ENCODE measurements at places on chromosomes 5 and 9.

- peak; percentile 75 for DNase-seq
These were observed 602 bp downstream of the CCNI2 start for GRCh38 chr5:132747616-132748440.

- DNase-seq, result no peak
These were observed 72.4 kb upstream of the CXCL14 start for GRCh38 chr5:135651156-135651555.

DNA sequence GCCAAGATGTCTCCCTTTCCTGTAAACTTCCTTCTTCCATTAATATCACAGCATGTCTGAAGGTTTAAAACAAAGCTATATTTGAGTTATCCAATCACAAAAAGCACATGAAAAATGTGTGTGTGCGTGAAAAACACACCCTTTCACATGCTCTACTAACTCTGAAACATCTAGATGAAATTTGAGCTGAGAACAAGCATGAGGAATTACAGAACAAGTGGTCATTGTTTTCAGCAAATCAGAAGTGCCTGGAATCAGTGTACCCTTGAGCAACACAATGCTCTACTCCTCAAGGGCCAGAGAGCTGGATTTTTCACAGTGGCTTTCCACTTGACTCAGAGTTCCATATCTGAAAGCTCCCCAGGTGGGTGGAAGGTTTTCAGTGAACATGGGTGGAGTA, 255.9 kb downstream of the PSAT1 start:
- DNase-seq, result no peak

- no peak for DNase-seq
These were observed 1.1 kb downstream of the NPM1 start for GRCh38 chr5:171388816-171389168.

GRCh38 chr9:78548670-78549069, 251.7 kb downstream of the PSAT1 start:
- no peak for DNase-seq

DNA sequence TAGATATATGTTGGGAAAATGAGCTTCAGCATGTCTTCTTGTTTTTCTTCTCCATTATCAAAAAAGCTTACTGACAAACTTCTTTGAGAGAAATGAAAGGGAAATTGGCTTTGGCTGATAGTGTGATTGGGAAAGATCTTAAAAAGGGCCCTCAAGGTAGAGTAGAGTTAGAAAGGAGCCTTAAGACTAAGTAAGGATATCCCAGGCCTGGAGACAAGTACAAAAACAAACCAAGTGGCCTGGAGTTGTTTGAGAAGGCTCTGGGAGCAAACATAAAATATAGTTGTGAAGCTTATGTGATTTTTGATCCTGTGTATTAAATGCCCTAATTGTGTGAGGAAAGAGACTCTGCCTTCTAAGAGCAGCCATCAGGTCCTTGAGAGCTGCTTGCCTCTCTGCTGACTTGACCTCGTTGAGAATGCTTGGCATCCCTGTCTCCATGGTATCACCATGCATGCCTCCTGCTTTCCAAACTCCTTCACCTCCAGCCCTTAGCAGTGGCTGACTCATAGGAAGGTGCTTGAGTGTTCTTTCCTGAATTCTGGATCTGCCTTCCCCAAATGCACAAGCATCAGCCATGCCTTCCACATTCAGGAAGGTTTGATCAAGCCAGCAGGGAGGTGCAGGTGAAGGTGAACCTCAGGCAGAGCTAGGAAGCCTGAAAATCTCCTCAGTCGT, 78.9 kb downstream of the SMARCA2 start:
- DNase-seq, result no peak

- no peak for DNase-seq
These were observed 303 bp downstream of the LIFR start for GRCh38 chr5:38556088-38556598.

DNA sequence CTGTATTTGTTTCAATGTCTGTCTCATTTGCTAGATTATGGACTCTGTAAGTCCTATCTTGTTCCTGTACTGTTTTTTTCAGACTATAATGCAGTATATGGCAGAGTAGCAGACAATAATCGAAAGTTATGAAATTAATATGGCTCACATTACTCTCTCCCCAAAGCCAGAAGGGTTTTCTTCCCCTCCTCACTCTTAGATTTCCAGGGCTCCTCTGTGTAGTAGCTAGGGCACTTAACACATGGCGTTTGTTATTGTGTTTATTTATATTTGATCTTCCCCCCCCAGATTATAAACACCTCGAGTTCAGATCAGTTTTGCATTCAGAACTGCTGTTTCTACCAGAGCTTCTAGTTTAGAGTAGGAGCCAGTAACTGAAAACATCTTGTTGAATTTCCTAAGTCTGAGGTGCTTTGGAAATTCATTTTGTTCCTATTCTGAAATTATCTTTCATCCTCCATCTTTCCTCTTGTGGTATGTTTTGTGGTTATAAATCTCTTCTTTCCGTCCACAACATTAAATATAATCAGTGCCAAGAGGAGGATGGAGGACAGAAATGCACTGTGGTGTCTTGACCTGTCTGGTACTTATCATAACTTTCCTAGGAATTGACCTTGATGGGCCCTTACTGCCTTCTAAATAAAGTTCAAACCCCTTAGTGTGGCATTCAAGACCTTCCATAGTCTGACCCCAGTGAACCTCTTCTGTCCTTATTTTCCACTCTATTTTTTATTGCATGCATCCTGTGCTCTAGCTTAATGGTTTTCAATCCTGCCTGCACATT, 27.0 kb downstream of the TLE4 start:
- DNase-seq, result no peak

DNA sequence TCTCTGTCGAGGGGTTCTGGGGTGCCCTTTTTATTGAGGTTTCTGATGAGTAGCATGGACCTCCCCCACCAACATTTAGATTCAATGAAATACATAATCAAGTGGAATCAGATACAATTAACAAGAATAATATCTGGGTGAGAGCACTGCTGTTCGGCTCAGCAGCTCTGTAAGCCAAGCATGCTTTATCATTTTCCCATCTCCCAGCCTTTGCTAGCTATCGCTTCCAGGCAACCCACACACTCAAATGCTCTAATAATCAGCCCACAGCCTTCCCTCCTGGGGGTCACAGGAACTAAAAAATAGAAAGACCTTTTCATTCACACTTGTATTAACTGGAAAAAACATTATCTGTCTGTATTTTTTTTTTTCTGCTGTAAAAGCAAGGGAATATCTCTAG, 8.9 kb downstream of the PLPPR1 start:
- no peak for DNase-seq

GRCh38 chr5:91864962-91865361, 481.8 kb upstream of the ARRDC3 start:
- DNase-seq, result no peak

- no peak for DNase-seq
These were observed 86.4 kb downstream of the MED10 start for GRCh38 chr5:6291961-6292360.

DNA sequence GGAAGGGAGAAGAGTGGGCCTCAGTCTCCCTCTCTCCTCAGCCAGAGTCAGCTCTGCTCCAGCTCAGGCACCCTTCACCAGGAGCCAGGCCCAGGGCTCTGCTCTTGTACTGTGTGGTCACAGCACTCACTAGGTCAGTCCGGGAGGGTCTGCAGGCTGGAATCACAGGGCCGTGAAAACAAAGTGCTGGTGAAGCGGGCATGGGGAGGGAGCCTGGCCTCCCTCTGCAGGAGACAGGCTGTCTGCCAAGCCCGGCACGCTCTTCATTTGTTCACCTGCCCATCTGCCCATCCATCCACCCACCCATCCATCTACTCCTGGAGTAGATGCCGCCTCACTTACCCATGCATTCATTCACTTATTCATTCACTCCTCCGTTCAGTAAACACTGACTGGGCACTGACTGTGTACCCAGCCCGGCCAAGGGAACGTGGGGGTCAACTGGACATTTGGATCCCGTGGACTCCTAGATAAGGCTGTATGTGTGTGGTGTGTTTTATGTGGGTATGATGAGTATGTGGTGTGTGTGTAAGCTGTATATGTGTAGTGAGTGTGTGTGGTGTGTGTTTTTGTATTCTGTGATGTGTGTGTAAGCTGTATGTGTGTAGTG, 3.6 kb downstream of the SPAAR start:
- DNase-seq, result no peak

DNA sequence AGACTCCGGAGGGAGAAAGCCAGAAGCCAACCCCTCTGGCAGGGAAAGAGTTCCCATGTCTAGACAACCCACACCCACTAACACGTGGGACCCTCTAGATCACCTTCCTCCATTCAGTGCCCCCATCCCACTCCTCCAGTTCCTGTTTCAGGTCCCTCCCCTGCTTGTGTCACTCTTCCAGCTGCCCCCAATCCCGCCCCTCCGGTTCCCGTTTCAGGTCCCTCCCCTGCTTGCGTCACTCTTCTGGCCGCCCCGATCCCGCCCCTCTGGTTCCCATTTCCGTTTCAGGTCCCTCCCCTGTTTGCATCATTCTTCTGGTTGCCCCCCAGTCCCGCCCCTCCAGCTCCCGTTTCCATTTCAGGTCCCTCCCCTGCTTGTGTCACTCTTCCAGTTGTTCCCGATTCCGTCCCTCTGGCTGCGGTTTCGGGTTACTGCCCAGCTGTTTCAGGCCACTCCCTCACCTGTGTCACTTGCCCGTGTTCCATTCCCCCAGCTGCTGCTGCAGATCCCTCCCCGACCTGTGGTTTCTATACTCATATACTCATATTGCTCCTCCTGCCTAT, 64.8 kb upstream of the RANBP6 start:
- peak; percentile 65 for DNase-seq

GRCh38 chr5:114148253-114148652, 213.6 kb upstream of the KCNN2 start:
- no peak for DNase-seq

GRCh38 chr9:92711146-92711545, 41.2 kb upstream of the IPPK start:
- DNase-seq, result no peak

GRCh38 chr5:116035123-116035522, 2.9 kb downstream of the ARL14EPL start:
- DNase-seq, result no peak

- DNase-seq, result no peak
These were observed 1.7 kb upstream of the ABL1 start for GRCh38 chr9:130833031-130833990.

DNA sequence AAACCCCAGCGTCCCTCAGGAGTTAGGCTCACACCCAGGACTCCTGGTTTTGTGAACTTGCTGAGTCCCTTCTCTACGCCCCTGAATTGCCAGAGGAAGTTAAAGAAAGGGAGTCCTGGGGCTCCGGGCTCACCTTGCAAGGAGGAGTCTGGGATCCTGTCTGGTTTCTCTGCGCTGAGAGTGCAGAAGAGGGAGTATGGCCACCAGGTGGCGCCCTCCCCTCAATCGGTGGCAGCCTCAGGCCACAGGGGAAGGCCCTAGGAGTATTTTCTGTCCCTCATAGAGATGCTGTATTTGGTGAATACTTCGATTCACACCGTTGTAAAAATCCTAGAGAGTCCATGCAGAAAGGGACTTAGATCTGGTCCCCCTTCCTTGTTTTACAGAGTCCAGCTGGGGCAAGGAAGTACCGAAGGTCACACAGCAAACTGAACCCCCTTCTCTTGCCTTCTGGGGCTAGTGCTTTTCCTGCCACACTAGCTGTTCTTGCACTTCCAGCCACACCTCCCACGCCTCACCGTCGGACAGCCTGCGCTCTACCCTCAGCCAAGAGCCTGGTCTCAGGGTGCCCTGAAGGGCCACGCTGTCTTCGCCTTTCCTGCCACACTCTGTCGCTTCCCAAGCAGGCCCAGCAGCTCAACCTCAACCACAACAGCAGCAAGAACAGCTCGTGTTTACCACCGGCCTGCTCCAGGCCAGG, 10.2 kb downstream of the HAND1 start:
- DNase-seq, result peak; percentile 83

GRCh38 chr5:39713250-39713916, 288.6 kb upstream of the DAB2 start:
- no peak for DNase-seq

GRCh38 chr5:80057921-80058320, 22.8 kb downstream of the THBS4 start:
- DNase-seq, result no peak

GRCh38 chr9:78437806-78438205, 140.9 kb downstream of the PSAT1 start:
- DNase-seq, result no peak

DNA sequence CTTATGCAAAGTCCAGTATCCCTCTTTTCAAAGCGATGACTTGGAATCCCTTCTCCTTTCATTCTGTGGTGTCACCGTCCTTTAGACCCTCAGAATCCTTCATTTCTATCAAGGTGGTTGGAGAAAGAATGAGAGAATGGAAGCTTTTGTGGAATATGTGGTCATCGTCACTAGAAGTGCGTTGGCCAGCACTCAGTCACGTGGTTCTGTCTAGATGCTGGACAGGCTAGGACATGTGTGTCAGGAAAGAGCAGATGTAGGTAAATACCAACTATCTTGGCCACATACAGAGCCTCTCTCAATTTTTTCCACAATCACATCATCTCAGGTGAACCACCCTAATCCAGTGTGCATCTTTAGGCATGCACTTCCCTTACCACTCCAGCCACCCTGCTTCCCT, 206.0 kb downstream of the ARRDC3 start:
- no peak for DNase-seq

- no peak for DNase-seq
These were observed 152.0 kb upstream of the ACOT12 start for GRCh38 chr5:81545911-81546310.

- no peak for DNase-seq
These were observed 4.7 kb upstream of the SH3RF2 start for GRCh38 chr5:145931718-145932117.

DNA sequence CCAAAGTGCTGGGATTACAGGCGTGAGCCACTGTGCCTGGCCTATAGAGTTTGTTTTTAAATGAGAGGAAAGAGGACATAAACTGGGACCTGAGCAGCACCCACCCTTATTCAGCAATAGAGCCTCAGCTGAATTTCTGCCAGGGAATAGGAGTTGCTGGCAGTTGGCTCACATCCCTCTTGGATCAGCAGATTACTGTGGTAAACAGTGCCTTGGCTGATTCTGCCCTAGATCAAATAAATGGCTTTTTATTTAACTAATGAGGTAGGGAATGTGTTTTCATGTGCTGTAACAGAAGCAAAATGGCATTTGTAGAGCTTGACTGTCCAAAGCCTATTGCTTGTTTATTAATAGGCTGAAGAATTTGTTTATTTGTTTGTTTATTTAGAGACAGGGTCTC, 2.1 kb downstream of the ARHGEF37 start:
- no peak for DNase-seq

DNA sequence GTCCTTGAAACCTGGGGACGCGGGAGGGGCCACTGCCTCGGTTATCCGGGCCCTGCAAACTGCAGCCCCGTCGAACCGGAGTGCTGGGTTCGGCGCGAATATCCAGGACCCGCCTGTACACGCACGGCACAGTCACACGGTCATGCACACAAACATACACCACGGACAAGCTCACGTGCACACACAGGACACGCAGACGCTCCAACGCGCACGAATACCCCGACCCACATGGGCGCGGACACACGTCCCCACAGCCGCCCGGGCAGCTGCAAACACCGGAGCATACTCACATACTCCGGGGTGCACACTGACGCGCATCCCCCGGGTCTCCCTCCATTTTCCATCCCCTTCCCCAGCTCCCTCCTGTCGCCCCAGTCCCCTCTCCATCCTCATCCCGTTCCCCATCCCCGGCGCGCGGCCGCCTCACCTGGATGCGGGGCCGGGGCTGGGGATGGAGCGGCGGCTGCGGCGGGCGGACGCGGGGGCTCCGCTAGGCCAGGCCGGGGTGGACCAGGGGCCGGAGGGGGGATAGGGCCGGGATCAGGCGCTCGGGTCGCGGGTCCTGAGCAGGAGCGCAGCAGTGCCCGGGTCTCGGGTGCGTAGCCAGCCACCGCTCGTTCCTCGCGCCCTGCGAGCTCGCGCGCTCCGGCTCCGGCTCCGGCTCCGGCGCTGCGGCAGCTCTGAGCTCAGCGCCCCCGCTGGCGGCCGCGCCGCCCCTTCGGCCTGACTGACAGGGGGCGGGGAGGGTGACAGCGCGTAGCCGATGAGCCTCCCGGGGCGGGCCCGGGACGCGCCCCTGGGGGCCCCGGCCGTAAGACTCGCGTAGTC, at the start of the genes EIF4E1B and SNCB:
EIF4E1B (plus strand) TSS at position 823 of the 828 bp plus-strand sequence. CDS start 12,113 bp downstream, outside the sequence.
SNCB (minus strand) TSS at position 682 of the 828 bp plus-strand sequence. CDS start 880 bp downstream, outside the sequence.
- peak; percentile 78 for DNase-seq

Data from activated naive CD8-positive, alpha-beta T cell treated with anti-CD3 and anti-CD28 coated beads, Interleukin-2, amount 10 ng/mL, durations not matched to agents 7 days and 5 days (primary cell).